ENCODE measurements at places on chromosomes 3 and 15.

GRCh38 chr15:20645956-20646355 is 104.4 kb upstream of the GOLGA6L6 start:
- DNase-seq, result no peak

DNA sequence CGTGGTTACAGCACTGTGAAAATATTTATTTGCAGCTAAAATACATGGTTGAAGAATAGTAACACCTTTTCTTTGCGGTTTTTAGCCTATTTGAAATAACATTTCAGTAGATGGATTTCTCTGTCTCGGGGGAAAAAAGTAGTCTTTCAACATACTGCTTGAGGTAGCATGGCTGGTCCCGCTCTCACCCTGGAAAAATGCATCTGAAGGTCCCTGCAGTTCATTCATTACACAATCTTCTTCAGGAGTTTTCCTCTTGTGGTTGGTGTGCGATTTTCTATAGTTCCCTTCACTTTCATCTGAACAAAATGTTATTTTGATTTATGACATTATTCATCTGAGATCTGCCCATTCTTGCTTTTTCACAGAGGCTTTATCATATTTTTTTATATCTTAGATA is 75.9 kb downstream of the STRIT1 start:
- DNase-seq, result no peak

GRCh38 chr3:40800343-40800742 is 275.6 kb downstream of the ZNF621 start:
- DNase-seq, result no peak

DNA sequence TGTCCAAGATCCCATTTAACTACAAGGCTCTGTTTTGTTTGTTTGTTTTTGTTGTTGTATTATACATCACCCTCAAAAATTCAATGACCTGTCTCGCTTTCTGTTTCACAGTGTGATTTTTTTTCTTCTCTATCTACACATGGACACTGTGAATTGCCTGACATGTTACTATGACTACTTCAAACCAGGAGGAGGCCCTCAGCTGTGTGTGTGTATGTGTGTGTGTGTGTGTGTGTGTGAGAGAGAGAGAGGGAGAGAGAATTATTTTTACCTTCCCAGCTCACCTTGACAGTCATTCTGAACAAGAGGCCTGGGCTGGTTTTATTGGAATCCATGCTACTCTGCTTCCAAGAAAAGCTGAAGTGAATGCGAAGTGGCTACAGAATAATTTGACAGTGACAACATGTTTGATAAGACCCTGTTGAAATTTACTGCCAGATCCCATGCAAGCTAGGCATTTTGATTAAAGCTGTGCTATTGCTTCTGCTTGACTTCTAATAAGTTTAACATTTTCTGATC is 841.4 kb downstream of the NSUN3 start:
- no peak for DNase-seq

DNA sequence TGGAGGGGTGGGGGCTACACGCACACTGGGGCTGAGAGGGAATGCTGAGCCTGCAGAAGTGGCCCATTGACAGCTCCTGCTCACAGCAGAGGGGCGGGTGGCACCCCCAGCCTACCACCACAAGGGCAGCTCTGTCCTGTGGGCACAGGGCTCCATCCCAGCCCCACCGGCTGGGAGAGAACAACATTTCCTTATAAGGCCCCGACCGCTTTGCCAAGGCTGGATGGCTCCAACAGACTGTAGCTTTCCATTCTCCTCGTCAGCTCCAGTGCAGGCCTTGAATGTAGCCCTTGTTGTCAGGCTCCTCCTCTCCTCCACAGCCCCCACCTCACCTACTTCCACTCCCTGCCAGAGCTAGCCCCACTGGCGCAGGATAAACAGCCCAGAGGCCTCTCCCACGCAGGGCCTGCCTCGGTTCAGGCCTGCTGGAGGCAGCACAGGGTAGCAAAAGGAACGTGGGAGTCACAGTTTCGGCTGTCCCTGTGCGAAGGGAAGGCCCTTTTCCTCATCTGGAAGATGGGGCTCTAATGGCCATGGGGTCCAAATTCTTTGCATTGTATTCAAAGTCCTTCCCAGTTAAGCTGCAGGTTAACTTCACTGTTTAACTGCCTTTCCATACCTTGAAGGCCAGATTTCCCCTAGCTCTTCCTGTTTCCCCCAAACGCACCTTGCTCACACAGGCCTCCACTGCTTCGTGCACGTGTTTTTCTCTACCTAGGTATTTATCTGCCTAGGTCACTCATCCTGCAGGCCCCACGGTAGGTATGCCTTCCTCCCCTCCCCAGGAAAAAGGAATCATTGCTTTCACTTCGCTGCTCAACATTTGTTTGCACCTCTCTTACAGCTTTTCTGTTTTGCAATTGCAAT is 101.6 kb upstream of the LPP start:
- DNase-seq, result no peak

DNA sequence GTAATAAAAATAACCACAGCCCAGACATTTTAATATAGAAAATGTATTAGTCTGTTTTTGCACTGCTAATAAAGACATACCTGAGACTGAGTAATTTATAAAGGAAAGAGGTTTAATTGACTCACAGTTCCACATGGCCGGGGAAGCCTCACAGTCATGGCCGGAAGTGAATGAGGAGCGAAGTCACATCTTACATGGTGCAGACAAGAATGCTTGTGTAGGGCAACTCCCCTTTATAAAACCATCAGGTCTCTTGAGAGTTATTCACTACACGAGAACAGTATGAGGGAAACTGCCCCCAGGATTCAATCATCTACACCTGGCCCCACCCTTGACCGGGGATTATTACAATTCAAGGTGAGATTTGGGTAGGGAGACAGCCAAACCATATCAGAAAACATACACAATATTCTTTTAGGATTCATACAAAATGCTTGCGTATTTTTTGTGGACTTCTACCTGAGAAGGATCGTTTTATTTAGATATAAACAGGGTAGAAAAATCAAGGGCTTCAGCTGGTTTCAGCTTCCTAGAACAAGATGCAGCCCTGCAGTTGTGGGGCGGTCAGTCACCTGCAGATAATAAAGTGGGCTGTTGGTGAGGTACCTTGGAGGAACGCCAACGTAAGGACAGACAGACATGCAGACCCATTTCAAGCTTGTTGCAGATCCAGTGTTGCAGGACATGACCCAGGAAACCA is 101.9 kb downstream of the TNIK start:
- DNase-seq, result no peak

DNA sequence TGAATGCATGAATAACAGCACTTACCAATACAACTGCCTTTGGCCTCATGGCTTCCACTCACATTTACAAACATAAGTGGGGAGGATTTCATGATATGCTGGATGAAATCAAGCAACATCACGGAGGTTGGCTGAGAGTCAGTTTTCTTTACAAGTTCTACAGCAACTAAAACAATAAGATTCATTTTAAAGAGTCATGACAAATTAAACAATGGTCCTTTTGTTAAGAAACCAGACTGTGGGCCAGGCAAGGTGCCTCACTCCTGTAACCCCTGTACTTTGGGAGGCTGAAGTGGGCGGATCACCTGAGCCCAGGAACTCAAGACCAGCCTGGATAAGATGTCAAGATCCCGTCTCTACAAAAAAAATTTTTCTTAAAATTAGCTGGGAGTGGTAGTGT is 12.4 kb downstream of the ATR start:
- DNase-seq, result no peak
